T-helper 22 cell (primary cell): ENCODE measurements at places on chromosomes 6 and 20.

DNA sequence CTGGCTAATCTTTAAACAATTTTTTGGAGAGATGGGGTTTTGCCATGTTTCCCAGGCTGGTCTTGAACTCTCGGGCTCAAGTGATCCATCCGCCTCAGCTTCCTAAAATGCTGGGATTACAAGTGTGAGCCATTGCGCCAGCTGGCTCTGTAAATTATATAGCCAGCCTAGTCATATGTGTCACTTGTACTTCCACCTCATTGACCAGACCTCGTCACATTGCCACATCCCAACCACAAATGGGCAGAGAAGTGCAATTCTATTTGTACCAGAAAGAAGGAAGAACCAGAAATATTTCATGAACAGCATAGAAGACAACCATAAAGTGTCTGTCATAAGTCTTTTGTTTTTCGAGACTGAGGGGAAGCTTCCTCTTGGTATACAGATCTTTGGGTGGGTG is 304.9 kb upstream of the RNF24 start:
- DNase-seq, result no peak

- no peak for DNase-seq
Observed at GRCh38 chr6:29709188-29709587, 14.0 kb upstream of the HLA-F start.

DNA sequence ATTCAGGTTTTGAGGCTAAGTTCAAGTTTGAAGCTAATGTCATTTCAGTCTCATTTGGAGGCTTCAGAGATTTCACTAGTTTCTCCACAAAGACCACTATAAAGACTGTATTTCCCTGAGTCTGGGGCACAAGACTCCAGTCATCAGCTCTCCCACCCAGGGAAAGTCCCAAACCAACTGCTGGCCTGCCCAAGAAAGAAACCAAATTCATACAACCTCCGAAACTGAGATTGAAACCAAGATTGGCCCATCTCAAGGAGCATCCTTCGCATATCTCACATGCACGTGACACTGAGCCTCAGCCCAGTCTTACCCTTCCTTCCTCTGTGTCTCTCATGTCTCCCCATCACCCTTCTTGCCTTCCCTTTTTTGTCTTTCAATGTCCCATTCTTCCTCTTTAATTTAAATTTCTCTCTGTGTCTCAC is 3.5 kb upstream of the LTA start:
- peak; percentile 80 for DNase-seq

DNA sequence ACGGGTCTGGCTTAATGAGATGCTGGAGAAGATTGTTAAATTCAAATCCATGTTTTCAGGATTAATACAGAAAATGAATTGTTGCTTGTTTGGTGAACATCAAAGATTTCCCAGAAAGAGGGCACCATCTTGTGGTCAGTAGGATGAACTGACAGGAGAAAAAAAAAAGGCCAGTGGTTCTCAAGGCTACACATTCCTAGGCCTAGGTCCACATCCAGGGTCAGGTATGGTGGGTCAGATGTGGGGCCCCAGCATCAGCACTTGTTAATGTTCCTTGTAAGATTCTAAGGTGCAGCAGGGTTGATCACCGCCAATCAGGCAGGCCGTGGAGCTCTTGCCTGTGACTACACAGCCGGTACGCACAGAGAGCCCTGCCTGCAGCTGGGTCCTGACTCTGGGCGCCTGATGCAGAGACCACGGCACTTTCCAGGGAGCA is 34.0 kb upstream of the FOXO3 start:
- no peak for DNase-seq

- no peak for DNase-seq
Observed at GRCh38 chr6:70166088-70166958, 136.6 kb downstream of the COL9A1 start.

- DNase-seq, result no peak
Observed at GRCh38 chr6:105593056-105593690, 190.3 kb upstream of the PREP start.

GRCh38 chr6:1749041-1749440 is 139.3 kb downstream of the FOXC1 start:
- no peak for DNase-seq
